ENCODE measurements at places on chromosomes 5 and 9. TPM values are rescaled to one million over a fixed set of nuclear protein-coding genes. Genes with fewer than 3 reads are reported as not detected.

- no peak for DNase-seq
These were observed 231.3 kb downstream of the ZSWIM6 start for GRCh38 chr5:61563401-61563800.

DNA sequence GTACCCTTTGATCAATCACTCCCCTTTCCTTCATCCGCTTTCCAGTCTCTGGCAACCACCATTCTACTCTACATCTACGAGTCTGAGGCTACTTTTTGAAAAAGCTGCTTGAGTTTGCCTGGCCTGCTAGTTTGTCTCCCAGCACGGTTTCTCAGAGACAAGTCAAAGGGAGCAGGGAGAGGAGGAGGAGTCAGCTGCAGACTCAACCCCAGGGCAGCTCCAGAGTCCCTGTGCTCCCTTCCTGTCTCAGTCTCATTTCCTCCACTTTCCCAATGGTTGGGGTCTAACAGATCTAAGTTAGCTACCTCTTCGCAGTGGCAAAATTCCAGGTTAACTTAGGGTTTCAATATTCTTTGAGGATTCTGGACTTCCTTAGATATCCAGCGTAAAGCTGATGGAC is 80.0 kb upstream of the PCA3 start:
- DNase-seq: no peak

WHRN gene
- 7.2 TPM for total RNA-seq

DNA sequence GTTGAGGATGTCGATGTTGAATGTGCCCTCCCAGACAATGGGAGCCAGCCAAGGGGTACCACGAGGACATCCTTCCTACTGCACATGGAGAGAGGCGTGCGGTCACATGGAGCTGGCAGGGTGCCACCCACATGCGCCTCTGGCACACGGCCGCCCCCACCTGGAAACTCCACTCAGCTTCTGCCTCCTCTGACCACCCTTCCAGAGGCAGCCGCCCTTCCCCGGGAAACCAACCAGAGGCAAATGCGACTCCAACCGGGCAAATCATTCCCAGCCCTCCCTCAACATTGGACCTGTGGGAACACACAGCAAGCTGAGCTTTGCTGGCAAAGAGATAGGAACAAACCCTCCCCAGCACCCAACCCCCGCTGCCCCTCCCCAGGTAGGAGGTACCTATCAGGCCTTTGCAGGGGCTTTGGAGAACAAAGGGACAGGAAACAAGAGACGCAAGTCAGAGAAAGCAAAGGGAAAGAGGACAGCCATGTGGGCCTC is 17.5 kb downstream of the ABO start:
- no peak for DNase-seq

- peak; percentile 76 for DNase-seq
These were observed 57.9 kb upstream of the CCNG1 start for GRCh38 chr5:163379298-163380155.

DNA sequence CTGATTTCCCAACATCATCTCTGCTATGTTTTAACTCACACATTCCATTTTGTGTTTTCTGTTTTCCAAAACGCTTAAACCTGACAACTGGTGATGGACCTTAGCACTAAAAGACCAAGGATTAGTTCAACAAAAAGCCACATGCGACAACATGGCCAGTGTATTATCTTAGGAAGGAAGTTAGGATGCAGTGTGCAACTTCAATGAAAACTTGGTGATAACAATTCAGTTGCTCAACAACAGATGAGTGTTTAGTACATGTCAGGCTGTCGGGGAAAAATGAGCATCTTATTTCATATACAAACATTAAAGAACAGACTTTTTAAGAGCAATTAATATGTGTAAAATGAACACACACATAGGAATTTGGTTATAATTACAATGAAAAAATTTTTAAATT is 780.0 kb downstream of the SEMA5A start:
- DNase-seq: no peak

DNA sequence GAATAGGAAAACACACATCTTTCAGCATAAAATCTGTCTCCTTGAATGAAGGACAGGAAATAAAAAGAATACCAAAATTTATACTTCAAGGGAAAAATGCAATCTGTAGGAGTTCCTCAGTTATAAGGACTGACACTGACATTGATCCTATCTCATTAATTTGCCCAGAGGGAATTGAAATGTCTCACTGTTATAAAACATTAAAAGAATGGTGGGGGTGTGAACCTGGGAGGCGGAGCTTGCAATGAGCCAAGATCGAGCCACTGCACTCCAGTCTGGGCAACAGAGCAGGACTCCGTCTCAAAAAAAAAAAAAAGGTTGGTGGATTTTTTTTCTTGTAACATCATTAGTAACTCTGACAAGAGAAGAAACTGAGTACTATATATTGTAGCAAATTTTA is 60.8 kb downstream of the TTLL11 start:
- DNase-seq: no peak

- no peak for DNase-seq
These were observed 5.2 kb upstream of the HINT2 start for GRCh38 chr9:35820076-35820475.

GRCh38 chr9:122930541-122931225 is 629 bp downstream of the ZBTB26 start:
- no peak for DNase-seq

- DNase-seq: no peak
These were observed 12.0 kb downstream of the RAB14 start for GRCh38 chr9:121189660-121190059.

DNA sequence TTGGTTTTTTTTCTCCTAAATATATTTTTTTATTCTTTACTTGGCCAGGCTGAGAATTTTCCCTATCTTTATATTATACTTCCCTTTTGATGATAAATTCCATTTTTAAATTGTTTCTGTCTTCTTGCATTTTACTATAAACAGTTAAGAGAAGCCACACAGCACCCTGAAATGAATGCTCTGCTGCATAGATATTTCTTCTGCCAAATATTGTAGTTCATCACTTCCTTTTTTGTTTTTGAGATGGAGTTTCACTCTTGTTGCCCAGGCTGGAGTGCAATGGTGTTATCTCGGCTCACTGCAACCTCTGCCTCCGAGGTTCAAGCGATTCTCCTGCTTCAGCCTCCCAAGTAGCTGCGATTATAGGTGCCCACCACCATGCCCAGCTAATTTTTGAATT is 8.5 kb upstream of the INIP start:
- no peak for DNase-seq

DNA sequence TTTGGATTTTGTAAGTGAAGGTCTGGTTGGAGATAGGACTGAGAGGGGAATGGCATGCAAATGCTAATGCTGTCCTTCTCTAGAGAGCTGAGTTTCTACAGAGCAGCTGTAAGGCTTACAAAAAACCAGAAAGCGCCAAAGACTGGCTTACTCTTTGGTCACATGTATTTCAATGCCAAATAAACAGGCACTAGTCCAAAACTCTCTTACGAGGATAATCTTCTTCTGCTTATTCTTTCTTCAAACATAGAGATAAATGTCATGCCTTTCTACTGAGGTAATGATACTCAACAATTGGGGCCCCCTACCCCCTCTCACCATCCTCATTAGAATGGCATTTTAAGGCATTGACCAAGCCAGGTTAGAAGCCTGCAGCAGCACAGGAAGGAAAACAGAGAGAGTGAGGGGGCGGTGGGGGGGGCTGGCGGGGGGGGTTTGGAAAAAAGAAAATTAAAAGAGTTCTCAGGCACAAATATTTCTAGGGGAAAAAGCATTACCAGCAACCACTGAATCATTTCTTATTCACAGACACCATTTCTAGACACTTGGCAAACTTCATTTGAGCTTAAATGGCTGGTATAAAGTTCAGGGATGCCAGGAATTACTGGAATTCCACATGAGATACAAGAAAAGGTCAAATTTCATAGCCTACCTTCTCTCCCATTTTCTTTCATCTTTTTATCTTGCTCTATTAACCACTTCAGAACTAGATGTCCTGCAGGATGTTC is 34.0 kb downstream of the PUM3 start:
- DNase-seq: no peak

GRCh38 chr5:123545506-123545905 is 33.5 kb downstream of the CSNK1G3 start:
- DNase-seq: peak; percentile 56

- no peak for DNase-seq
These were observed at the start of gene AFAP1L1 for GRCh38 chr5:149271716-149272563. TSS of gene AFAP1L1 (plus strand) at chr5:149271859. CDS start at chr5:149271969, 110 bp downstream.

- no peak for DNase-seq
These were observed 50.9 kb upstream of the ANKH start for GRCh38 chr5:14922456-14922855.

SPINK6 gene
- total RNA-seq: 0.52 TPM

SUSD3 gene
- total RNA-seq: 0.27 TPM

DNA sequence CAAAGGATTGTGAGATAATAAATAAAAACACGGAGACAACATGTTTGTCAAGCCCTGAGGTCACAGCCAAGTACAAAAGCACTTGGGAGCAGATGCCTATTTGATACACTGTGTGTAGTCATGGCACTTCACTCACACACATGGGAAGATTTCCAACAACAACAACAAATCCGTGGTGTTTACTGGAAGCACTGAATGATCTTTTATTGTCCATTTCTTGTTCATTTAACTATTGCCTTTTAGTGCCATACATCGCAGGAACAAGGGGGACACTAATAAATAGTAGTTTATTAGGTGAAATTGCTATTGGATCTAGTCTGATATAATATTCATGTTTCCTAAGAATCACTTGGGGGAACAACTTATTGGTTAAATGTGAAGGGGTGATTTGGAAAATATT is 20.4 kb upstream of the GDNF start:
- DNase-seq: no peak

GRCh38 chr9:94826644-94827410 is 100.3 kb downstream of the AOPEP start:
- no peak for DNase-seq

DNA sequence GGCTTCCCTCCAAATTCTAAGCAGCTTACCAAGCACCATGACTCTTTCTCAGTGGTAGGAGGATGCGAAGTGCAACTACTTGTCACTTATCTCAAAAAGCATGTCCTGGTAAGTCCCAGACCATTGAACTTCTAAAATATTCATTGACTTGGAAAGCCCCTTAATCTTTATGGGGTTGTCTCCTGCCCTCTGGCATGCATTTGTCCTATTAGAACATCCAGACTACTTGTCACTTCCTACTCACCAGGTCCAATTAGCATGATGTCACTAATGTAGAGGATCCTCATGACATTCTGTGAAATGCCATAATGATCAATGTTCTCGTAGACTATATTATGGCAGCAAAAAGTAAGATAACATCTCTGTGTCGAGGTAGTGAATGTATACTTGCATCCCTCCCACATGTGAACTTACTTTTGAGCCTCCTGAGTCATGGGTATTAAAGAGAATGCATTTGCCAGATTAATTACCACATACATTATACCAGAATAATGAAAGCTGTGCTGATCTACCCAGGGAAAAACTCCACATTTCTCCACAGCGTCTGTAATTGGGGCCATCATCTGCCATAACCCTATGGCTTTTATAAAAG is 63.5 kb upstream of the RAD23B start:
- no peak for DNase-seq

PPP3R2 gene
- total RNA-seq: not detected

GRCh38 chr5:14756478-14756877 is 92.0 kb downstream of the OTULIN start:
- DNase-seq: no peak

SMIM33 gene
- total RNA-seq: not detected

DNA sequence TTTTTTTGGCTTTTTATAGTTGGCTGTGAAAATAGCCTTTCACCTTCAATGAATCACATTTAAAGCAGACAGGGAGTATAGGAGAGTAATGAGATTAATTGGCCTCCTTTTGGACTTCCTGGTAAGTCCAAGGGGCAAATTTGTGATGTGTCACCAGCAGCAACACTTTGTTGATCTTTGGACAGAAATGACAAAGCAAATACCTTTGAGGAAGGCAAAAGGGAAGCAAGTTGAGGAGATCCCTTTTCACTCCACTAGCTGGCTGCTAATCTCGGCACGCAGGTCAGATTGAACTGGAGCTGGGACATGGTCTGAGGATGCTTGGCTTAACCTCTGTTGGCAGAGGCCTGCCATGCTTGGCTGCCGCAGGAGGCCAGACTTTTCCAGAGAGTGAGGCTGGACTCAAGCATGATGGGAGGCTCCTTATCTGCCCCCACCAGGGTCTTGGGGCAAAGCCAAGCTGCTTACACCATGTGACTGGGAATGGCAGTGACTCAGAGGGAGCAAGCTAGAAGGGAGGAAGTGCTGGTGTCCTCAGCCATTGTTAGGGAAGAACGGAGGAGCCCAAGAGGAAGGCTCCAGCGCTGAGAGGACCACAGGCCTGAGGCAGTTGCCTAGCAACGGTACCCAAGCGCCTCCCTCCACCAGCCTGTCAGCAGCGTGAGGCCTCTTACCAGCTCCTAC is 174.5 kb upstream of the MAP1B start:
- DNase-seq: peak; percentile 20

SHB gene
- 12.5 TPM for total RNA-seq

DNA sequence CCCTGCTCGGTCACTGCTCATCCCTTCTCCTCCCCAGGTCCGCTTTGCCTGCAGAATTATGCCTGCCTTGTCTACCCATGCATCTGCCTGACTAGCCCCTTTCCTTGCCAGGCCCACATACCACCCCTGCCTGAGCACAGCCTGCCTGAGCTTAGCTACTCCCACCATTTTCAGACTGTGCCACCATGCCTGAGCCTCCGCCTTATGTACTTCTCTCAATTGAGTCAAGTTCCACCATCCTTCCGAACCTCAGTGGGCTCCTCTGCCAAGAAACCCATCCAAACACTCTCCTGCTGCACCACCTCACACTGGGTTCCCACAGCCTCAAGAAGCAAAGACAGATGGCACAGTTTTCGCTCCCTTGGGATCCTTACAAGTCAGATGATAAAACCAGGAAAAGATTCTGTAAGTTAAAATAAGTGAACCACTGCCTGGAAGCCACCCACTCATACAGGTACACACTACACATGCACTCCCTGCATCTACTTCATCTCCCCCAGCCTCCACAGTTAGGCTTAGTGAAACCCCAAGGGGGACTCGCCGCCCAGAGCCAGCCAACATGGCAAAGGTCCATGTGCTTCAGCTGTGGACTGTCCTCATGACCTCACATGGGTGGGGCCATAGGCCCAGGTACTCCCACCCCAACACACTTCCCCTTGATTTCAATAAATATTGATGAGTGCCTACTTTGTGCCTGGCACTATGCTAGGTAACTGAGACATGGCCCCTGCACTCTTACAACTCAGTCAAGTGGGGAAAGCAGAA is 23.1 kb downstream of the P4HA2 start:
- no peak for DNase-seq

CARTPT gene
- not detected for total RNA-seq

GRCh38 chr5:52710310-52710971 is 77.3 kb upstream of the ITGA1 start:
- no peak for DNase-seq

Data from NCI-H460 (cell line).